ENCODE measurements at places on chromosomes 4 and X.
A peak's percentile ranks its signal among the peaks of the same experiment; 100 is the strongest.

- DNase-seq = no peak
These were observed 91.2 kb upstream of the GPR50 start for GRCh38 chrX:151085207-151085606.

DNA sequence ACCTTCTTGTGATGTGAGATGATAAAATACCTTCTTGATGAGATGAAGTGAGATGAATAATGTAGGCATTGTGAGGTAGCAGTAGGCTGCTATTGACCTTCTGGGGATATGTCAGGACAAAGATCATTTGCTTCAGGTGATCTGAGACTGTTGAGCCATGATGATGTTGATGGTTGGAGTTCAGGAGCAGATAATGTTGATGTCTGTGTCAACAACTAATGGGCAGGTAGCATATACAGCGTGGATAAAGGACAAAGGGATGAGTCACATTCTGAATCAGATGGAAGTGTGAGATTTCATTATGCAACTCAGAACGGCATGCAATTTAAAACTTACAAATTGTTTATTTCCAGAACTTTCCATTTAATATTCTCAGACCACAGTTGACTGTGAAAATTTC is 57.3 kb downstream of the RAP1GDS1 start:
- DNase-seq = no peak

- DNase-seq = peak; percentile 63
These were observed 278 bp downstream of the RELL1 start for GRCh38 chr4:37685823-37686372.

GRCh38 chr4:1786544-1787362 is 6.3 kb upstream of the FGFR3 start:
- no peak for DNase-seq

DNA sequence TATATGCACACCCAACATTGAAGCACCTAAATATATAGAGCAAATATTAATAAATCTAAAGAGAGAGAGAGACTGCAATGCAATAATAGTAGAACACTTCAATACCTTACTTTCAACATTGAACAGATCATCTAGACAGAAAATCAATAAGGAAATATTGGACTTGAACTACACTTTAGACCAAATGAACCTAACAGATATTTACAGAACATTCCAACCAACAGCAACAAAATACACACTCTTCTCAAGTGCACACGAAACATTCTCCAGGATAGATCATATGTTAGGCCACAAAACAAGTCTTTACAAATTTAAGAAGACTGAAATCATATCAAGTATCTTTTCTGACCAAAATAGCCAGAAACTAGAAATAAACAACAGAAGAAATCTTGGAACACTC is 66.6 kb downstream of the CD99L2 start:
- DNase-seq = no peak

GRCh38 chr4:87074121-87074488 is 139.3 kb downstream of the AFF1 start:
- DNase-seq = no peak

- DNase-seq = no peak
These were observed 185.5 kb downstream of the TEX13C start for GRCh38 chrX:125505207-125505606.

DNA sequence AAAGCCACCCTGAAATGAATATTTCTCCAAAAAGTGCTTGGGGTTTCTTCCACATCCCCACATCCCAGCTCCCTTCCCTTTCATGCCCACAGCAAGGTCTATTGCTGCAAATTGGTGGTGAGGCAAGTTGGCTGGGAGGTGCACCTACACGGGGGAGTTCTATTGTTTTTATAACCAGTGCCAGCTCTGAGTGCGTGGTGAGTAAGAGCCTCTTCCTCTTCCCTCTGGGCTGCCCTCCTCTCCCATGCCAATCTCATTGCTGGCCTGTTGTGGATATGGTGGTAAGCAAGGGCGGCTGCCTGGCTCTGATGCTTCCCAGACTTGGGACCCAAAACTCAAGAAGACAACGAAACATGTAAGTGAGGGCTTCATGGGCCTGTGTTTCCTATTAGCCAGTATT is 204.3 kb downstream of the SHROOM3 start:
- DNase-seq = no peak

DNA sequence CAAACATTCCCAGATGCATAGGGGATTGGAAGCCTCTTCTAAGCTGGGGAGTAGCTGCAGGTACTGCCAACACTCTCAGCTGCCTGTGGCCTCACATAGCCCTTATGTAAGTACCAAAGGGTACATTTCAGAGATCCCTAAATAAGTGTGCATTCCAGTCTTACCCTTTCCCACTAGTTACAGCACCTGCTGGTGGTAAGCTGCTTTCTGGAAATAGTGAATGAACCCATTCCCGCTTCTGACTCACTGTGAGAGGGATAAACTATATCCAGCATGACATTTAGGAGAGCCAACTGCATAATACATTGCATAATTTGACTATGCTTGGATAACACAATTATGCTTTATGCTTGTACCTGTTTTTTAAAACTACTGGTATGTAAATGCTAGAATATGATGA is 149.0 kb downstream of the FAM13A start:
- peak; percentile 10 for DNase-seq

DNA sequence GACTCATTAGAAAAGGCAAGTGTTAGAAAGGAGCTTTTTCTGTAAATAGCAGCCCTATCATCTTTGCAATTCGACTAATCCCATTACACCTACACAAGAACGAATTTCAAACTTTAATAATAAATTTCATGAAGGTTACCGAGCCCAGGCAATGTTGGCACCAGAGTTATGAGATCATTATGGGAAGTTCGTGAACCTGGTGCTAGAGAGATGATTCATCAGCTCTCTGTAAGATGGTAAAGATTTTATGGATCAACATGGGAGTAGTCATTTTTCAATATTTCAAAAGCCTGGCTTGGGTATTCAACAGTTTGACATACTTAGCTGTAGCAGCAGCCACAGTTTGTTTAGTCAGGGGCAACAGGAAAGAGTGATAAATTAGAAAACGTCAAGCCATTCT is 35.8 kb downstream of the AMELX start:
- DNase-seq = no peak
